ENCODE measurements at places on chromosomes 3 and 15.
A peak's percentile ranks its signal among the peaks of the same experiment; 100 is the strongest.

- no peaks in the 10 kb centered on the region for H3K36me3 ChIP-seq
- peaks cover 13% of the 10 kb centered on the region for H3K4me1 ChIP-seq
Measured at GRCh38 chr3:53146319-53146891, 14.6 kb upstream of the PRKCD start.

DNA sequence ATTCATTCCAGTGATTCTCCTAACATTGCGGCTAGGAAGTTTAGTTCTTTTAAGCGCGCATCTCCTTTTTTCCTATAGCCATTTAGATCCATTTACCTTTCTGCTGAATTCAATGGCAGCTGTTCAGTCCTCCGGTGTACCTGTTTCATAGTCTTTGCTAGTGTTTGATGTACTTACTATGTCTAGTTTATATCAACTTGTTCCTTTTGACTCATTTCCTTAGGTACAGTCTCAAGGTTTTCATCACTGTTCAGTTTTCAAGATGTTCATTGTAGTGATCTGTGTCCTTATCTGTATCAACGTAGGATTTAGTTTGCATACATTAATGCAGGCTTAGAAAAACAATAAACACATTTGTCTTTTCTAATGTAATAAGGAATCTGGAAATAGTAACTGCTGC, 59.0 kb upstream of the MBNL1 start:
- H3K27me3 ChIP-seq, result no peaks in the 10 kb centered on the region
- peaks cover 8% of the 10 kb centered on the region for H3K4me1 ChIP-seq
- H3K4me3 ChIP-seq, result no peak overlapping the region
- H3K27ac ChIP-seq, result no peak overlapping the region
- no peaks in the 10 kb centered on the region for H3K36me3 ChIP-seq

- peaks cover 3% of the 10 kb centered on the region for H3K36me3 ChIP-seq
- DNase-seq, result no peak
- H3K4me1 ChIP-seq, result peaks cover 21% of the 10 kb centered on the region
Measured at GRCh38 chr3:49721896-49722781, 1.6 kb downstream of the GMPPB start.

GRCh38 chr15:56774356-56774755, 41.0 kb upstream of the ZNF280D start:
- no peaks in the 10 kb centered on the region for H3K27me3 ChIP-seq
- no peak overlapping the region for H3K4me3 ChIP-seq
- no peaks in the 10 kb centered on the region for H3K36me3 ChIP-seq
- DNase-seq, result no peak
- peaks cover 5% of the 10 kb centered on the region for H3K4me1 ChIP-seq
- no peak overlapping the region for H3K27ac ChIP-seq

- no peak within 1 kb of the TSS for H3K4me3 ChIP-seq
- no peak for DNase-seq
- H3K27me3 ChIP-seq, result peaks cover 8% of the 10 kb centered on the region
- H3K4me1 ChIP-seq, result no peaks in the 10 kb centered on the region
- no peak within 1 kb of the TSS for H3K27ac ChIP-seq
Measured at GRCh38 chr3:38029400-38030125, at the start of gene PLCD1. Gene PLCD1, minus strand, starts transcription at chr3:38029642. Its CDS starts 103 bp downstream, at chr3:38029539.

- DNase-seq, result no peak
- H3K27me3 ChIP-seq, result no peaks in the 10 kb centered on the region
- no peak overlapping the region for H3K27ac ChIP-seq
- peaks cover 13% of the 10 kb centered on the region for H3K4me1 ChIP-seq
- no peak overlapping the region for H3K4me3 ChIP-seq
Measured at GRCh38 chr3:106428565-106428994, 559.8 kb upstream of the CBLB start.

DNA sequence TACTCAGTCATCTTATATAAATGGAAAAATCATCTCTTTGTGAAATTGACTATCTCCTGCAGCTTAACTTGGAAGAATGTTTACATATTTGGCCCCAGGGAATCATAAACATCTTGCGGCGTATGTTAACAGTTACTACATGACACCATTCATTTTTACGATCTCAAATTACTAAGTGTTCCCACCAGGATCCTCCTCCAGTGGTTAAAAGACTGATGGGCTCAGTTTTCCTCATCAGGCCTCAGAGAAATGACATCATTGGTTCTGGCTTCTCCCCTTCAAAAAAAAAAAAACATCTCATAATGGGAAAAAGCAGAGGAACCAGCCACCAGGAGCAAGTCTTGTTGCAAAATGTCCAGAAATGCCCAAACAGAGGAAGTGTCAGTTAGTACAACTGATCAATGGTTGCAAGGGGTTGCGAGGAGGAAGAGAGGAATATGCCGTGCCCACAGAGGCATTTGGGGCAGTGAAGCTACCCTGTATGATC, 70.5 kb upstream of the LIPC start:
- no peak overlapping the region for H3K27ac ChIP-seq
- no peak for DNase-seq
- H3K27me3 ChIP-seq, result no peaks in the 10 kb centered on the region
- no peaks in the 10 kb centered on the region for H3K36me3 ChIP-seq
- H3K4me1 ChIP-seq, result peaks cover 19% of the 10 kb centered on the region

DNA sequence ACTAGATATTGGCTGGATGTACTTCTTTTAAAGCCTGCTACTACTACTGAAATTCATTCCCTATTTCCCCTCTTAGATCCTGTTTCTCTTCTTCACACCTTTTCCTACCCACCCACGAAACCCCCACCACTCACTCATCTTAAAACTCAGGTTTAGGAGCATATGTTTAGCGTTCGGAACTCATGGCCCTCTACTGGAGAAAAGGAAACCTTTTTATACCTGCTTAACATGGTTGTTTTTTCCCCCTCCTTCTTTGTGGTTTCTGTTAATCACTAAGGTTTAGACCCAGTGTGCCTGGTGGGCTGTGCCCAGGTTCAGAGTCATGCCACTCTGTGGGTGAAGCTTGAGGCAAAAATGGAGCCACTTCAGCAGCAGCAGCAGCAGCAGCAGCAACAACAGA, 2.6 kb downstream of the ARID3B start:
- H3K4me1 ChIP-seq, result peaks cover 16% of the 10 kb centered on the region
- peak overlapping the region; percentile 95 for H3K27ac ChIP-seq
- H3K4me3 ChIP-seq, result peak overlapping the region; percentile 97
- no peaks in the 10 kb centered on the region for H3K27me3 ChIP-seq

GRCh38 chr15:51724673-51725072, 12.8 kb downstream of the LYSMD2 start:
- H3K27ac ChIP-seq, result no peak overlapping the region
- H3K4me1 ChIP-seq, result peaks cover 17% of the 10 kb centered on the region
- DNase-seq, result no peak

DNA sequence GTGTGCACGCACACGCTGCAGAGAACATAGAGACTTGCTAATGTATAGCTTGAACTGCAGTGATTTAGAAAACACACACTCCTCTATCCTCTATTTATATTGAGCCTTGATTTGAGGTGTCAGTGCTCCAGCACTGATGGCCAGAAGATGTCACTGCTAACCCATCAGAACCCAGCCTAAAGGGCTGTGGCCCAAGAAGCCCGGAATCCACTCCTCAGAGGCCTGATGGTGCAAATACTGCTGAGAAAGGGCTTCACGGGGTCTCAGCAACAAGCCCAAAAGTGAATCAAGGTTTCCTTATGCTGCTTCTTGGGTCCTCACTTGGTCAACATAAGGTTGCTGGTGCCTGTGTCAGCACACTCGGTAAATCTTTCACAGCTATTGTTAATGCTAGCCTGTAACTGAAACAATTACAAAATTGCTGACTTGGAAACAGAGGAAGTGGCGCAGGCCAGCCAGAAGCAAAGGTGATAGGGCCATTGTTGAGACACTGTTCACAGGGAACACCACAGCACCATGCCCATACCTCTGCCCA, 60.3 kb downstream of the HEG1 start:
- no peak overlapping the region for H3K4me3 ChIP-seq
- no peaks in the 10 kb centered on the region for H3K27me3 ChIP-seq
- peaks cover 7% of the 10 kb centered on the region for H3K36me3 ChIP-seq
- peak; percentile 20 for DNase-seq
- peaks cover 5% of the 10 kb centered on the region for H3K4me1 ChIP-seq

- H3K27me3 ChIP-seq, result no peaks in the 10 kb centered on the region
- no peak overlapping the region for H3K27ac ChIP-seq
- no peak for DNase-seq
- H3K4me1 ChIP-seq, result no peaks in the 10 kb centered on the region
Measured at GRCh38 chr3:79986338-79986737, 218.5 kb upstream of the ROBO1 start.

GRCh38 chr15:29205186-29205585, 64.4 kb downstream of the NSMCE3 start:
- no peaks in the 10 kb centered on the region for H3K4me1 ChIP-seq
- no peaks in the 10 kb centered on the region for H3K27me3 ChIP-seq
- no peak overlapping the region for H3K27ac ChIP-seq
- no peak for DNase-seq

GRCh38 chr3:33217866-33218445, 654 bp downstream of the SUSD5 start:
- H3K4me1 ChIP-seq, result no peaks in the 10 kb centered on the region
- H3K27me3 ChIP-seq, result peaks cover 2% of the 10 kb centered on the region
- no peak overlapping the region for H3K4me3 ChIP-seq
- no peak for DNase-seq
- H3K36me3 ChIP-seq, result no peaks in the 10 kb centered on the region

DNA sequence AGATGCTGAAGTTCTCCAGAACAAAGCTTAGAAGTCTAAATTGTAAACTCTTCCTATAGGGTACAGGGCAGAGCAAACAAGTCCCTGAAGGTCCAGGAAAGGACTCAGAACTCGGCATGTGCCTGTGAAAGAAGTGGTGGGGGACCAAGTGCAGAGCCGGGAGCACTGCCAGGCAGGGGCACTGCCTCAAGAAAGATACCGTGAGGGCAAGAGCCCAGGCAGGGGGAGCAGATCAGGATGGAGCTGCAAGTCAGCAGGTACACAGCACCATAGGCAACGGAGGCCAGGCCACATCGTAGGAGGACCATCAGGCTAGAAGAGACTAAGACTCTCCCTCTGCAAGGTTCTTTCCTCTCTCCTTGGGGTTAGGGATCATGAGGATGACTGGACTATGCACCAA, 191.6 kb downstream of the OSBPL10 start:
- no peaks in the 10 kb centered on the region for H3K27me3 ChIP-seq
- no peaks in the 10 kb centered on the region for H3K36me3 ChIP-seq
- no peak for DNase-seq

DNA sequence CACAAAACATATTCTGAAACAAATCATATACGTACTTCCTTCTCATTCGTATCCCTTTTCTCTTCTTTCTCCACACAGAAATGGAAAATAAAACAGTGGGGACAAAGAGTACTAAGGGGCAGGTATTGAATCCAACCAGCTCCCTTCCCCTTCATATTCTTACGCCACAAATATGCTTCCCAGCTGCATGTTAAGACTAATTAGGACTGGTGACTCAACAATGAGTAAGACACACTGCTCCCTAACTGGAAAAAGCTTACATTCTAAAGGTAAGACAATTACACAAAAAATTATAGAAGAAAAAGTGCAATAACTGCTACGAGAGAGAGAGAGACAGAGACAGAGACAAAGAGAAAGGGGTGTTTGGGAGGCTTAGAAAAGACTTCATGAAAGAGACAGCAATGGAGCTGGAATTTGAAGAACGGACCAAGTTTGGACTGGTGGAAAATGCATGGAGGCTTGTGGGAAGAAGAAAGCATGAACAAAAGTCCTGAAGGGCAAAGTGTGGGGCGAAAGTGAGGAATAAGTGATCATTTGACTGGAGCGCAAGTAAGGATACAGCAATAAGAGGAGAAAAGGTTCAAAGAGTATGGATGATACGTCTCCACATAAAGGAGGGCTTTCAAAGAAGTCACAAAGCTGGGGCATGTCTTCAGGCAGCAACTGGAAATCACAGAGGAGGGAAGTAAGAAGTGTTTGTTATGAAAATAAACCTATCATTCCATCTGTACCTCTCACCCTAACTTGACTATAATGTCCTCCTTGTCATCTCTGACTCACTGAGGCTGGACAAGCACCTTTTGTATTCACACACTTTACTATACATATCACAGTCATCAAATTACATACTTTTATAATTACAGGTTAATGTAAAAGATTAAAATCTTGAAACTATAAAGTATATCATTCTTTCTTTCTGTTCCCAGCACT, 49.2 kb downstream of the RYK start:
- no peaks in the 10 kb centered on the region for H3K36me3 ChIP-seq
- H3K27me3 ChIP-seq, result no peaks in the 10 kb centered on the region
- no peak overlapping the region for H3K27ac ChIP-seq

DNA sequence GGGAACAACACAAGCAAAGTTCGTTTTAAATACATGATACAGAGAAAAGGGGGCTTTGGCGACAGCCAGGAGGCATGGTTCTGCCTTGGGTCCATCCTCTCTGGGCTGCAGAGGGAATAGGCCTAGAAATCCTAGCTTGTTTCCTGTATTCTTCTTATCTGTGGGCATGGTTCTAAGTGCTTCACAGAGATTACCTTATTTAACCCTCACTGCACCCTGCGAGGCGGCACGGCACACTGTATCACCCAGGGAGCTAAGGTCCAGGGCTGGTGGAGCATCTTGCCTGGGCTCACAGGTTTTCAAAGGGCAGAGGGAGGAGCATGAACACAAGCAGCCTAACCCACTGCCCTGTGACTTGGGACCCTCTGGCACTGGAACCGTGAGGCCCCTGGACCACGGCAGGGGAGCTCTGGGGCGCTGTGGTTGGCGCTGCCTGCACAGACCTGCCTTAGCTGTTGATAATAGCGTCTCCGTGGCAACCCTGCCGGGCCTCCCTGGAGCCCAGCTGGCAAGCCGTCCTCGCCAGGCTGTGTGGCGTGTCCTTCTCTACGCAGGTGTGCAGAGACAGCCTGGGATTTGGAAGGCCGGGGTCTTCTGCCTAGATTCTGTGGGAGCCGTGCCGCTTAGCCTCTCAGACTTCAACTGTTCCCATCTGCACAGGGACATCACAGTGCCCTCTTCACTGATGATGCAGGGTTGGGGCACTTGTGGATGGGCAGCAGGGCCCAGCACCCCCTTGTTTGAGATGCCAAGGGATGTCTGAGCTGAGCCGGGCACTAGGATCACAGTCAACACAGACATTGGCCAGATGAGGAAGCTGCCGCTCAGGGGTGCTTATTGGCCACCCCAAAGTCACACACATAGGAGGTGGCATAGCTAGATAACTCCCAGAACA, 154.6 kb upstream of the TLE3 start:
- H3K27me3 ChIP-seq, result no peaks in the 10 kb centered on the region
- no peak overlapping the region for H3K27ac ChIP-seq
- peaks cover 13% of the 10 kb centered on the region for H3K4me1 ChIP-seq
- H3K4me3 ChIP-seq, result no peak overlapping the region

DNA sequence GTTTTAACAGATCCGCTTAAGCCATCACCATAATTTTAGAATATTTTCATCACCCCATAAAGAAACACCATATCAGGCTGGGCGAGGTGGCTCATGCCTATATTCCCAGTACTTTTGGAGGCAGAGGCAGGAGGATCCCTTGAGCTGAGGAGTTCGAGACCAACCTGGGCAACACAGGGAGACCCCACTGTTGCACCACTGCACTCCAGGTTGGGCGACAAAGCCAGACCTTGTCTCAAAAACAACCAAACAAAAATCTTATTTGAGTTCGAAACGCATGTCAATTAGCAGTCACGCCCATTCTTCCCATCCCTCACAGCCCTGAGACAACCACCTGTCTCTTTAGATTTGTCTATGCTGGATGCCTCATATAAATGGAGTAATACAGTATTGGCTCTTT, 119.9 kb downstream of the KLF13 start:
- H3K27ac ChIP-seq, result no peak overlapping the region
- no peak overlapping the region for H3K4me3 ChIP-seq
- peaks cover 24% of the 10 kb centered on the region for H3K4me1 ChIP-seq
- H3K27me3 ChIP-seq, result no peaks in the 10 kb centered on the region

- H3K27ac ChIP-seq, result no peak overlapping the region
- no peak for DNase-seq
- no peak overlapping the region for H3K4me3 ChIP-seq
- H3K4me1 ChIP-seq, result no peaks in the 10 kb centered on the region
- no peaks in the 10 kb centered on the region for H3K36me3 ChIP-seq
Measured at GRCh38 chr3:189787632-189788031, 156.4 kb downstream of the TP63 start.

Measured in GM12878 (cell line).